ENCODE measurements at places on chromosomes 16 and 17. TPM values are rescaled to one million over a fixed set of nuclear protein-coding genes. Genes with fewer than 3 reads are reported as not detected.

CTRL gene
- 0.25 TPM for total RNA-seq

PLK1 gene
- total RNA-seq: 65.5 TPM

PKD1 gene
- 10.9 TPM for total RNA-seq

GUCY2D gene
- total RNA-seq: not detected

ASPA gene
- 0.16 TPM for total RNA-seq

ABCA10 gene
- total RNA-seq: 1.8 TPM

RILP gene
- total RNA-seq: 4.9 TPM

ZNF597 gene
- total RNA-seq: 0.90 TPM

MMP15 gene
- 1.6 TPM for total RNA-seq

DNA sequence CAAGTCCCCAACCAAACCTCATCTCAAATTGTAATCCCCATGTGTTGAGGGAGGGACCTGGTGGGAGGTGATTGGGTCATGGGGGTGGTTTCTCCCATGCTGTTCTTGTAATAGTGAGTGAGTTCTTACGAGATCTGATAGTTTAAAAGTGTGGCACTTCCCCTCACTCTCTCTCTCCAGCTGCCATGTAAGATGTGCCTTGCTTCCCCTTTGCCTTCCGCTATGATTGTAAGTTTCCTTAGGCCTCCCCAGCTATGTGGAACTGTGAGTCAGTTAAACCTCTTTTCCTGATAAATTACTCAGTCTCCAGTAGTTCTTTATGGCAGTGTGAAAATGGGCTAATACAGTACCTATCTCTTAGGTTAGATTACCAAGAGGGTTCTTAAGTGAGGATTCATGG, 5.8 kb downstream of the PMFBP1 start:
- DNase-seq: no peak

- peak; percentile 91 for DNase-seq
Observed at GRCh38 chr17:17921192-17922069, 50.8 kb downstream of the TOM1L2 start.

- DNase-seq: peak; percentile 65
Observed at GRCh38 chr17:80724775-80725266, 180.2 kb downstream of the RPTOR start.

GRCh38 chr17:14325618-14326167, 24.8 kb downstream of the HS3ST3B1 start:
- no peak for DNase-seq

GRCh38 chr16:9761870-9762269, 420.4 kb downstream of the GRIN2A start:
- DNase-seq: no peak

DNA sequence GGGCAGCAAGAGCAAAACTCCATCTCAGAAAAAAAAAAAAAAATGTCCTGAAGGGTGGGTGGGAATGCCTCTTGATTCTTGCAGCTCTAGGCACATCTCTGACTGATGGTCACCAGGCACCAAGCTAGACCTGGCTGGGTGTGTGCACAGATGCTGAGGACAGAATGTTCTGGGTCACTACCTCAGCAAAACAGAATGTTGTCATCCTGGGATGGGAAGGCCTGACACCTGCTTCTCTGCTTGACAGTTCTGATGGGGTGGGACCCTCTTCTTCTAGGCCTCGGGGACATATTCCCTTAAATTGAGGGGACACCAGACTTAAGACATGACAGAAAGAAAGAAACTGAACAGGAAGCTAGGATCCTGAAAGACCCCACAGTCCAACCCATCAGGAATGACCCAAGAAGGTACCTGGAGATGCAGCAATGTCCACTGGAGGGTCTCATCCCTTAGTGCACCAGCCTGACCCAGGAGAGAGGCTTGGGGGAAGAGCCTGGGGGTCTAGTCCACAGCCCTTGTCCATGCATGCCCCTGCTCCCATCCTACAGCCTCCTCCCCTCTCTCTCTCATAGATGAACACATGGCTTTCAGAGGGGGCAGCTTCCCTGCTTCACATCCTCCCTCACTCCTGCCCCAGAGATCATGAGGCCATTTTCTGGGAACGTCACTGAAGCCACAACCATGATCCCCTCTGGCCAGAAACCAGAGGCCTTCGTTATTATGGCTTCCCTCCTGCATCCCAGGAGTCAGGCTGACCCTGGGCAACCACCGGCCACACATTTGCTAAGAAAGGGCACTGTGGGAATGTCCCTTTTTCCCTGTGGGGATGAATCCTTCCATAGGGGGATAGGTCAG, 3.8 kb upstream of the STAT5B start:
- DNase-seq: no peak

DNA sequence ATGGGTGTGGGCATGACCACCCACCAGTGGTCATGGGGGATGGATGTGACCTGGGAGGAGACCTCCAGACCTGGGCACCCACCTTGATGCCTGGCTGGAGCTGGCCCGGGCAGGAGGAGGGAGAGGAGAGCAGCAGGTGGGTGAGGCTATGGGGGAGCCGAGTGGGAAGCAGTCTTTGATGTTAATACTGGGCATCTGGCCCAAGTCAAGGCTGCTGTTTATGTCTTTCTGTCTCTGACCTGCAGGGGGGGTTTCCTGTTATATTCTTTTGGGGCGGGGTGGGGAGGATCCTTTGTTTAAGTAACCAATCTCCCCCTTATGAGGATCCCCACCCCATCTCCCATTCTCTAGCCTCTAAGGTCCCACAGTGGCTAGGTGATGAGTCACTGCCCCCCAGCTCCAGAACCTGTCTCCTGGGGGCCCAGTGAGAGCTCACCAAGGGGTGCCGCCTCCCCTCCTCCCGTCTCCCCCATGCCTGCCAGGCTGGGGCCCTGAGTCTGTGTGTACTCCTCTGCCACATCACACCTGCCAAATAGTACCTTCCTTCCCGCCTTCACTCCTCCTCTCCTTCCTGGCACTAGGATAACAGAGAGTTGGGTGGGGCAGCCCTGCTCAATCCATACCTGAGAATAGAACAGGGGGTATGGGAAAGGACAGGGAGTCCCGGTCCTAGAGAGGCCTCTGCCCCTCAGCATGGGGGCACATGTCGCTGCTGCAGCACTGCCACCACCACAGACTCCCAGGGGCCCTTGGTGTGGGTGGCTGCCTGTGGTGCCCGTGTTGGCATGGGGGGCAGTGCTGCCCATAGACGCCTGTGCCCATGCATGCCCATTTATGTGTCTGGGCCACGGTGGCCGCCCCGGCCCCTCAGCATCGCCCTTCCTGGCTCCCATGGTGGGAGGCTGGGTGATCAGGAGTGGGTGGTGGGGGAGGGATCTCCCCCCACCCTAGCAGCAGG, 7.3 kb downstream of the THRA start:
- DNase-seq: peak; percentile 67

DNA sequence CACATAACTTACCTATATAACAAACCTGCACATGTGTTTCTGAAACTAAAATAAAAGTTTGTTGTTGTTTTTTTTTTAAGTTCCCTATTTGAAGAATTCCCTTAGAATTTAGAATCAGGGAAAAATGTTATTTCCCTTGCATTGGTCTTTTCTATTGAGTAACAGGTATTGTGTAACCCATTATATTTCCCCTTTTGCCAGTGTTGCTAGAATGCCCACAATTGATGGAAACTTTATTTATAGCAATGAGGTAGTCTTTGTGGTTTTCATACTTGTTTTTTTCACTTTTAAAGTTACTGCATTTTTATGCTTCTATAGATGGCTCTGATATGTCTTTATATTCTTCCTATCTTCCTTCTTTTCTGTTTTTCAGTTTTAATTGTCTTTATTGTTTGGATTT, 3.9 kb downstream of the NLRP1 start:
- DNase-seq: no peak

DNA sequence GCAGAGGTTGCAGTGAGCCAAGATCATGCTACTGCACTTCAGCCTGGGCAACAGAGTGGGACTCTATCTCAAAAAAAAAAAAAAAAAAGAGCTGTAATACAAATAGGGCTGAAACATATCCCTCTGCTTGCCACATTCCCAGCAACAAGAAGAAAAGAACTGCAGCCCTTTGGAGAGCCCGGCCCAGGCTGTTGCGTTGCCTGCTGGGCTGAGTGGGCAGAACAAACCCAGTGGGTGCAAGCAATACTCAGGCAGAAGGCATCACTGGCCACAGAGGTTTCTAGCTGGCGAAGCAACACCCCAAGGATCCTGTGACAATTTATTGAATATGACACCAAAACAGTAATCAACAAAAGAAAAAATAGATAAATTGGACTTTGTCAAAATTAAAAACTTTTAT, 44.0 kb downstream of the PIGL start:
- DNase-seq: no peak

Measured in H4 (cell line).